ENCODE measurements at places on chromosomes 2 and 18.

DNA sequence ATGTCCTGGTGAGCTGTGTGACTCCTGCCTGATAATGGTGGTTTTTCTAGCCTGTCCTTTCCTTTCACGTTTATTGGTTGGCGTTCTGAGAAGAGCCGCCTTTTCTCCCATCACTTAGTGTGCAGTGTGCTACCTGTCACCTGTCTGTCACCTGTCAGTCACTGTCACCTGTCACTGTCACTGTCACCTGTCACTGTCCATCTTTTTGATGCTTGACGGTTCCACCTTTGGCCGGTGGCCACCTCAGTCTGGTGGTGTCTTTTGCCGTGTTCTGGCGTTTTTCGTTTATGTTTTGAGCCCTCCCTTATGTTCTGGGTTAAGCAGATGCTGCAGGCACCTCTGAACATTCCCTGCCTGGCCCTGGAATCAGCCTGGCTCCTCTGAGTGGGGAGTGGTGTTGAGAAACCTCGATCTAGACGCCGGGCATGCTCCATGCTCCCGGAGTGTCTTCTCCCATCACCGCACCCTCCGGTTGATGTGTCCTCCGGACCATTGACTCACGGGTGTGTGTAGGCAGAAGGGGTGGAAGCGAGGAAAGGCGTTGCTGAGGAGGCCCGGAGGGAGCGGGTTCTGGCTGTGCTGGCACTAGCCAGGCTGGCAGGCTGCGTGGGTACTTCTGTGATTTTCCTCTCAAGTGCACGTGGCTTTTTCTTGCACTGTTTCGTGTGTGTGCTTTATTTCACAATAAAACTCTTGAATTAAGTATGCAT, 20.7 kb downstream of the DTYMK start:
- DNase-seq, result no peak

DNA sequence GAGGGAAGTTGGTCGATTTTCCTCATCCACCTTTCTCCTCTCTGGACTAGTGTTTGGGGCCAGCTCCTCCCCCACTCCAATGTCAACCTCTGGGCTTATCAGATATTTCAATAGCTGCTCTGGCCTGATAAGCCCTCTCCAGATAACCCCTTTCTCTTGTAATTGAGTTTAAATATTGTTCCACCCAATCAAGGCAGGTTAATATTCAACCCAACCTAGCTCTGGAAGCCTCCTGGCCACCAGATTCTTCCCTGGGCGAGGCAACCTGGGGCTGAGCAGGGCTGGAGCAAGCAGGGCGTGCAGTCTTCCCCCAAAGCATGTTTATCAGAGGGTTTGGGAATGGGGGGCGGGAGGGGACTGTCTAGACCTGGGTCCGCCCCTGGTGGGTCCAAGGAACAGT, 73.8 kb downstream of the TFCP2L1 start:
- DNase-seq, result no peak

- peak; percentile 22 for DNase-seq
Measured at GRCh38 chr2:137838255-137839092, 125.8 kb upstream of the HNMT start.

- no peak for DNase-seq
Measured at GRCh38 chr2:44715671-44716081, 225.8 kb upstream of the SIX3 start.

DNA sequence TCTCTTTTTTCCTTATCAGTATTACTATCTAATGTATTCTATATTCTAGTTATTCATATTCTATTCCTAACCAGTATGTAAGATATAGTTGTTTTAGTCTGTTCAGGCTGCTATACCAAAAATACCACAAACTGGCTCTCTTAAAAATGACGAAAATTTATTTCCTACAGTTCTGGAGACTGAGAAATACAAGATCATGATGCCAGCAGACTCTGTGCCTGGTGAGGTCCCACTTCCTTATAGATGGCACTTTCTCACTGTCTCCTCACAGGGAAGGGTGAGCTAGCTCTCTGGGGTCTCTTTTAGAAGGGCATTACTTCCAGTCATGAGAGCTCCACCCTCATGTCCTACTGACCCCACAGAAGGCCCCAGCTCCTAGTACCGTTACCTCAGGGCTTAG, 4.8 kb upstream of the ARHGAP15 start:
- no peak for DNase-seq

GRCh38 chr2:186903216-186903615, 54.2 kb upstream of the ZSWIM2 start:
- no peak for DNase-seq

GRCh38 chr2:117963446-117963845, 50.4 kb downstream of the CCDC93 start:
- no peak for DNase-seq

DNA sequence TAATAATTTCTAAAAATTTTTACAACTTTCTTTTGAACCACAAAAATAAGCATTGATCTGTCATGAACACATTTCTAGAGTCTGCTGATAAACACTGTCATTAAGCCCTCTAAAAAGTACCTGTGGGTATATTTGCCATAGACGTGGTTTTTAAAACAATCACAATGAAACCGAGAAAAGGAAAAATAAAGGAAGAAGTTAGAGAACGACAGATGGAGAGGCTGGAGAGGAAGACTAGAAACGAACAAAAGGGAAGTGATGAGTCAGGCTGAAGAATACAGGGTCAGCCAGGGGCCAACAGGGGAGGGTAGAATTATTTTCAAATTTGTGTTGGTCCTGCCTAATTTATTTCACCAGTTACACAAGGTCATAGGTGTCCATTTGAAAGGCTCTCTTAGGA, 62.0 kb downstream of the MYL12B start:
- DNase-seq, result no peak

DNA sequence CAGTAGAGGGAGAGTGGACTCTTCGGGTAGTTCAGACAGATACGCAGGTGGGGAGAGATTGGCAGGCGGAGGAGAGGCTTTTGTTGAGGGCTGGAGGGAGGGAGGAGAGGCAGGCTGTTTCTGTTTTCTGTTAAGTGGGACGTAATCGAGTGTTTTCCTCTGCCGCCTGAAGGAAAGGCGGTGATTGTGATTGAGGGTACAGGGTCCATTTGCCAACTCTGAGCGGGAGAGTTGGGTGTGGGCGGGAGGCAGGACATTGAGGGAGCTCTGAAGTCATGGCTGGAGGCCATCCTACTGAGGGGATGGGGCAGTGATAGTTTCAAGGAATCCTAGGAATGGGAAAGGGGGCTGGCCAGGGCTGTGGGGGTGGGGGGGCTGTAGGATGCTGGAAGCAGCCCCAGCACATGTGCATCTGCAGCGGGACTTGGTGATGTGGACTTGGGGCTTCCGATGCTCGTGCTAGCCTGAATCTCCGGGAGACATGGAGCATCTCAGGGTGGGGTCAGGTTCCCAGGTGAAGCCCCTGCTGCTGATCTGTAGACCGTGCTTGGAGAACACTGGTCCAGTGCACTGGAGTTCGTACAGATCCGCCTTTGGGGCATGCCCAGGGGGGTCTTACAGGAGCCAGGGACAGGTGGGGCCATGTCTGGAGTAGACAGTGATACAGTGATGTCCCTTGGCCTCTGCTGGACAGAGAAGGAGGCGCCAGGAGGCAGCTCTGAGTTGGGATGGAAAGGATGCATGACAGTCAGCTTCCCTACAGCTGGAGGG, 167.5 kb downstream of the AGAP1 start:
- DNase-seq, result no peak

DNA sequence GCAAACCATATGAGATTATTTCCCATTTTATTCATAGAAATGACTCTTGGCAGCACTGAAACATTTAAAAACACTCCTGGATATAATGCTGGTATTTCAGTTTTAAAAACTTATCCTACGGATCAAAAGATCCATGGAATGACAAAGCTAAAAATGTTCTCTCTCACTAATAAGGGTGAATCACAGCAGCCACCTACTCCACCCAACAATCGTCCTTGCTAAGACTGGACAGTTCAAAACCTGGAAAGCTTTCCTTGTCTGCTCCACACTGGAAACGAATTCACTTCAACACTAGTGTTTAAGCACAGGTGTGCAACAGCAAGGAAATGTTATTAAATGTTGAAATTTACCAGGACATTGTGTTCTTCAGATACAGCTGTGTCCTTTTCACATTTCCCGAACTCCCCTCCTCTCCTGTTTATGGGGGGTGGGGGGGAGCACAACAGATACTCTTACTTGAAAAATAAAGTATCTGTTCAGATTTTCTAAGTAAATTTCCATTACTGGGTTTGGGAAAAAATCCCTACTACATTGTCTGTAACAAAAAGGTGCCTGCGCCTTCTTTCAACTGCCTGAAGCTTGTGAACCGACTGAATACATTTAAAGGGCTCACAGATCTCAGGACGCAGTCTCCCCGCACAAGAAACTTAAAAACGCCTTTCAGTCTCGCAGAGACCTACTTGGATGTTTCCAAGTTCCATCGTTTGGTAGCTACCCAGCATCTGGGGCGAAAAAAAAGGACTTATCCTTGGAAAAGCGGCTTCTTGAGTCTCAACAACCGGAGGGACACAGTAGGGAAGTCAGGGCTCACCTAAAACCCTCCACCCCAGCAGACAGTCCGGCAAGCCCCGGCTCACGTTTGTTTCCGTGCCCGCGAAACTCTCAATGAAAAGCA, 1.3 kb downstream of the YWHAQ start:
- no peak for DNase-seq

DNA sequence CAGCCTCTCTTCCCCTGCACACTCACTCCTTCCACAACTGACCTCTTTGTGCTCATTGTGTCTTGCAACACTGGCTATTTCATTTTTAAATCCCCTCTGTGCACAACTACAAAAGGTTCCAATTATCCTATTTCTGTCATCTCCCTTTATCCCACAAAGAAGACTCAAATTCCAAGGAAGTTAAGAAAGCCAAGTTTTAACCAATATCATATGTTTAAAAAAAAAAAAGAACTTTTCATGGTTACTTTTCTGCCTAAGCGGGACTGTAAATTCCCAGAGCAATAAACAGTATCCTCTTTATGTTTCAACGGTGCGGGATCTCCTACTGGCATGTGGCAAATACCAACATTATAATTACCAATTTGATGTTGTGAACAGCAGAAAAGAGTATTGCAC, 83.8 kb downstream of the DOCK10 start:
- DNase-seq, result no peak

DNA sequence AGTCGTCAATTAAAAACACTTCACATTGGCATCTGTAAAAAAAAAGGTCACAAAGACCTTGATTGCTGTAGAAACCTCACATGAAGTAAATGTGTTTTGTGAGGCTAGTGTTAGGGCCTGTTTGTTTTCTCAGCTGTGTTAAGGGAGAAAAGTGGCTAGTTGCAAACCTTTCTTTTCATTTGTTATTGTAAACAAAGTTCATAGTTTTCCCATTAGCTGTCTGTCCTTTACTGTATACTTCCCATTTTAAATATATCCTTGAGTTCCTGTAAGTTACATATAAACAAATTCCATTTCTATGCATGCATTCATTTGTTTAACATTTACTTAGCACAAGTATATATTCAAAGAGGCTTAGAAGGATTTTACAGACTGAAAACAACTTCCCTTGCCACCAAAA, 1250.2 kb downstream of the LRP1B start:
- no peak for DNase-seq

DNA sequence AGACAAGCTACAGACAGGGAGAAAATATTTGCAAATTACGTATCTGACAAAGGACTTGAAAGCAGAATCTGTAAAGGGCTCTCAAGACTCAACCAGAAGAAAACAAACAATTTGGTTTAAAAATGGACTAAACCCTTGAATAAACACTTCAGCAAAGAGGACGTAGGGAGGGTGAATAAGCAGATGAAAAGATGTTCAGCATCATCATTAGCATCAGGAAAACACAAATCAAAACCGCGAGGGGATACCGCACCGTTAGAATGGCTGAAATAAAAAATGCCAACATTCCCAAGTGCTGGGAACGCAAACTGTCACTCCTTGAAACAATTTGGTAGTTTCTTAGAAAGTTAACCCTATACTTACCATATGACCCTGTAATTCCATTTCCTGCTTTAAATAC, 136.7 kb downstream of the MBP start:
- no peak for DNase-seq

- no peak for DNase-seq
Measured at GRCh38 chr18:8980496-8980895, 122.0 kb upstream of the NDUFV2 start.

DNA sequence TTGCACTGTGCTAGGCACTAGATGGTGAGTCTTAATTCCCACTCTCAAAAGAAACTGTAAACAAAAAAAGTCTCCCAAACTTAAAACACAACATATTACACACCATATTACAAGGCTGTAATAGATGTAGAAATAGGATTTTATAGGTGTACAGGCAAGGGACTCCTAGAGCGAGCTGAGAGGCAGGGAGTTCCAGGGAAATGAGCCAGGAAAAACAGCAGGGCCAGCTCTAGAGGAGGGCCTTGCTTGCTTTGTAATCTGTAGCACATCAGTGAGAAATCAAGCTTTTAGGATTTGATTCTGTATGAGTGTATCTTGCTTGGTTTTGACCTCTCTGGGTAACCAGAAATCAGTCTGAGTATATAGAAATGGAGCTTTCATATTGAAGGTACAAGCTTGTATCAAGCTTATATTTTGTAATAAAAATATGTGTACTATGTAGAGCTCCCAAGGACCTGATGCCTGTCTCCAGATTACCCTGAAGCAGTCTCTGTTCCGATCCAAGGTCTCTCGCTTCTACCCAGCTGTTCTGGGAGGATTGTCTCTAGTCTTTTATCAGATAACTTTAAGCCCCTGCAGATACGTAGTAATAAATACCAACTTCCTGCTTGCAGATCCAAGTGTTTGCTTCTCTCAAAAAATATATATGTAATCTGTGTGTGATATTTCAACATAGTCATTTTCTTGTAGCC, 73.0 kb downstream of the MYO1B start:
- no peak for DNase-seq

- DNase-seq, result no peak
Measured at GRCh38 chr2:131801210-131801744, 273.6 kb downstream of the CCDC74A start.

DNA sequence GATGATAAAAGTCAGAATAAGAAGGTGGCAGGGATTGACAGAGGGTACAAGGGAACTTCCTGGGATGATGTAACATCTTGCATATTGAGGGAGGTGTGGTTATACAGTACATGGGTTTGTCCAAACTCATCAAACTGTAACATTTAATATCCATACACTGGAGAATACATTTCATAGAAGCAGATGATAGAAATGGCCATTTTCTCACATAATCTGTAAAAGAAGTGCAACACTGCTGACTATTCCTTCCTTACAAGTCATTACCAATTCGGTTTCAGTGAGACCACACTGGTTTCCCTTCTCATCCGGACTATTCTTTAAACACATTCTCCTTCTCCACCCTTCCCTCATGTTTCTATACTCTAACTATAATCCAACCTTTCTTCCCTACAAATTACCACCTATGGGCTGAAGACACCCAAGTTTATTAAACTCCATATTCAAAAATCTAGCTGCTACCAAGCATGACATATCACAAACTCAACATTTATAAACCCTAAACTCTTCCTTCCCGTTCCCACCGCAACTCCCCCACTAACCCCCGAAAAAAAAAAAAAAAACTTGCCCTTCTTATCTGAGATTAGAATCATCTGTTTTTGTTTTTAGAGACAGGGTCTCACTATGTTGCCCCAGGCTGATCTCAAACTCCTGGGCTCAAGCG, 1.6 kb downstream of the COX7A2L start:
- no peak for DNase-seq

GRCh38 chr18:35577045-35577848, 4.3 kb upstream of the GALNT1 start:
- no peak for DNase-seq
